SJSA1 (cell line): ENCODE measurements at places on chromosomes 2 and 18.

- no peak overlapping the region for H3K4me3 ChIP-seq
- H3K4me1 ChIP-seq = peaks cover 76% of the 10 kb centered on the region
- peaks cover 67% of the 10 kb centered on the region for H3K36me3 ChIP-seq
- DNase-seq = peak; percentile 78
- H3K27me3 ChIP-seq = no peaks in the 10 kb centered on the region
Measured at GRCh38 chr2:234978466-234979203, 26.8 kb downstream of the SH3BP4 start.

DNA sequence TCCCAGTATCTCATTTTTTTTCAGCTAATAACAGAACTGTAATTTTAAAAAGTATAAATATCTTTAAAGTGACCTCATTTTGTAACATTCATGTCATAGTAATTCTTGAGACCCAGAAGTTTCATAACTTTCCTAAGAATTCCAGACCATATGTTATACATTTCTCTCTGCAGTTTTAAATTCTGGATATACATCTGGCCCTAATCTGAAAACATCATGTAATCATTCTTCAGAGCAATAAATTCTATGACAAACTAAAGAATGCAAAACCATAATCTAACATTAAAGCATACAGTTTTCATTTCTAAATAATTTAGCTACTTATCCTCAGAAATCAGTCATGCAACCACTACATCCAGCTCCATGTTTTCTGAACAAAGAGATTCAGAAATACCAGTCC lies 198.3 kb upstream of the SLC35G4 start:
- H3K4me1 ChIP-seq = peaks cover 16% of the 10 kb centered on the region
- no peaks in the 10 kb centered on the region for H3K27me3 ChIP-seq
- H3K27ac ChIP-seq = no peak overlapping the region
- H3K4me3 ChIP-seq = no peak overlapping the region
- no peak for DNase-seq

DNA sequence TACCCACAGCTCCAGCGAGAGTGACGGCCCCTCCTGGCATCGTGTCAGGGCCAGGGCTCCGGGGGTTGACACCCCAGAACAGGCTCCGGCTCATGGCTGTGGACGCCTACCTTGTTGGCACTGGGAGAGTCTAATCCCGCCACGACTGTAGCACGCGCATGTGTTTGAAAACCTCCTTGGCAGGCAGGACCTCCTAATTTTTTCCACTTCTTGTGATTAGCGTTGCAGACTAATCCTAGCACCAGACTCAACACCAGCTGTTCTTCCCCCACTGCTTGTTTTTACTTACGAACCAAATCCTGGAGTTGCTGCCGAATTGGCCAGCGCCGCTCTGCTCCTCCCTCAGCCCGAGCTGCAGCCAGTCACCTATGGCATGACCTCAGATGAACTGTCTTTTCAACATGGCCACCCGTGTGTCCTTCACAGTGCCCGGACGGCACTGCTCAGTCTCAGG lies 110.7 kb downstream of the KLHL29 start:
- H3K27ac ChIP-seq = no peak overlapping the region
- no peaks in the 10 kb centered on the region for H3K36me3 ChIP-seq
- DNase-seq = no peak
- H3K4me1 ChIP-seq = no peaks in the 10 kb centered on the region
- H3K27me3 ChIP-seq = no peaks in the 10 kb centered on the region

GRCh38 chr2:170819680-170820664 lies 3.3 kb downstream of the GAD1 start:
- H3K4me3 ChIP-seq = no peak overlapping the region
- H3K36me3 ChIP-seq = no peaks in the 10 kb centered on the region
- H3K27ac ChIP-seq = no peak overlapping the region
